ENCODE measurements at places on chromosomes 11 and 22. TPM values are rescaled to one million over a fixed set of nuclear protein-coding genes. Genes with fewer than 3 reads are reported as not detected.

The FGF4 gene
- total RNA-seq = not detected

The SHISA8 gene
- not detected for total RNA-seq

The OR5T1 gene
- total RNA-seq = not detected

The OR6M1 gene
- not detected for total RNA-seq

The IL17REL gene
- not detected for total RNA-seq

The C11orf16 gene
- total RNA-seq = not detected

The ANO9 gene
- 1.3 TPM for total RNA-seq

The CTTN gene
- 149 TPM for total RNA-seq
